Thyroid gland (tissue), 4 donors: ENCODE measurements at places on chromosomes 4 and X. TPM values are rescaled to one million over a fixed set of nuclear protein-coding genes. Genes with fewer than 3 reads are reported as not detected.

The ACSL1 gene
- 78.2 TPM for total RNA-seq

The PAGE4 gene
- total RNA-seq = not detected

The TKTL2 gene
- 0.13 TPM for total RNA-seq

The ETFDH gene
- 58.5 TPM for total RNA-seq

The DCAF12L1 gene
- 2.3 TPM for total RNA-seq

The ZMAT1 gene
- 21.4 TPM for total RNA-seq

- no peaks in the 10 kb centered on the region for H3K27me3 ChIP-seq
- DNase-seq = no peak
- H3K4me1 ChIP-seq = no peaks in the 10 kb centered on the region
- no peaks in the 10 kb centered on the region for H3K36me3 ChIP-seq
- H3K4me3 ChIP-seq = no peak overlapping the region
Observed at GRCh38 chrX:28988246-28988645, 401.0 kb downstream of the IL1RAPL1 start.

- no peaks in the 10 kb centered on the region for H3K36me3 ChIP-seq
- H3K27me3 ChIP-seq = no peaks in the 10 kb centered on the region
- no peak overlapping the region for H3K27ac ChIP-seq
- H3K4me1 ChIP-seq = no peaks in the 10 kb centered on the region
Observed at GRCh38 chr4:78710536-78710935, 65.6 kb upstream of the BMP2K start.

- no peaks in the 10 kb centered on the region for H3K27me3 ChIP-seq
- no peaks in the 10 kb centered on the region for H3K4me1 ChIP-seq
- peaks cover 56% of the 10 kb centered on the region for H3K36me3 ChIP-seq
- H3K27ac ChIP-seq = no peak overlapping the region
Observed at GRCh38 chr4:56480691-56481090, 13.3 kb downstream of the SRP72 start.

DNA sequence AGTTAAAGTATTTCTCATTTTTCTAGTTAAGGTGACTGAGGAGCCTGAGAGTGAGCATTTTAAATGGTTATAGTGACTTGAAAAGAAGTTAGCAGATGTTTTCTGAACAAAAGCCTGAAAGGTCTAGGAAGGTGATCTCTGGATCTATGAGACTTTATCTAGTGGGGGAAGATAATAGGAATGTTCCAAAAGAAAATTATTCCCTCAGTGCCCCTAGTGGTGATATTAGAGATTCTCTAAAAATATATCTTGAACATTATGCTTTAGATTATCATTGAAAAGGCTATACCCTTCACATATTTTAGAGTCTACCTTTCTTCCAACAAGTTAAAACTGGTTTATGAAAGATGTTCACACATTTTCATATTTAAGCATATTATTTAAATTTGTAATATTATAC, 69.0 kb upstream of the SPANXN1 start:
- no peaks in the 10 kb centered on the region for H3K4me1 ChIP-seq
- no peak for DNase-seq
- H3K27ac ChIP-seq = no peak overlapping the region
- H3K4me3 ChIP-seq = no peak overlapping the region
- H3K36me3 ChIP-seq = no peaks in the 10 kb centered on the region

DNA sequence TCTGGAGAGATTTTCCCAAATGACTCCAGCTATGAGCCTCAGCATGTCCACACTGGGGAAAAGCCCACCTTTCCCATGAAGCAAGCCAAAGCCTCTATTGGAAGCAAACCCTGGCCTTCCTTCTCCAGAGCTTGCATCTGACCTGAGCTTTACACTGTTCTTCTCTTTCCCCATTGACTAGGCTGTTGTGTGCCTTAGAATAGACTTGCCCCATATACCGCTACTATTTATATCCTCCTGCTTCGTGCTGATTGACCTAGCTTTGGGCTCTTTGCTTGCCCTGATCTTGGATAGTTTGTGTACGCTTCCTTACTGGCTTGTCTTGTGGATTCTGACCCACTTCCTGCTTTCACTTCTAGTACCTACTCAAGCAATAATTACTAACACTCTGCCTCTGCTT, 30.9 kb downstream of the FAM9B start:
- H3K36me3 ChIP-seq = no peaks in the 10 kb centered on the region
- no peaks in the 10 kb centered on the region for H3K4me1 ChIP-seq
- no peaks in the 10 kb centered on the region for H3K27me3 ChIP-seq

DNA sequence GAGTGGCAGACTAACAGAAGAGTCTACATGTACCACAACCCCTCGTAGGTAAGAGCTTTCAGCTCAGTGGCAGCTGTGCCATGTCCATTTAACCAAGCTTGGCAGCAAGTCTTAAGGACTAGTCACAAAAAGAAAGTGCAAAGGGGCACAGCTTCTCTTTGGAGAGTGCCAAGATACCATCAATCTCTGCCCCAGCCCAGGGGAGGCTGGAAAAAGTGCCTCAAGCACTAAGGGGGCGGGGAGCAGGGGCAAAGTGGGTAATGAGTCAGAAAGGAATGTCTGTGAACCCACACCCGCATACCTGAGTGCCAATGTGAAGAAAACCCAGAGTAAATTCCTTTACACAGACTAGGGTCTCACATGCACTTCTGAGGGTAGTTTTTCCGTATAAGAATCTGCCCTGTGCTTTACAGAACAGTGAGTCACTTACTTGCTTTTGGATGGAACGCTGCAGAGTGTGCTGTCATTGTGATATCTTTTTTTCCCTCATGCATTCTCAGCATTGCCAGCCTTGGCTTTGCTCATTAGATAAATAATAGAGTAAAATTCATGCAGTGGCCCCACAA, 219.8 kb downstream of the ZNF674 start:
- H3K27me3 ChIP-seq = no peaks in the 10 kb centered on the region
- peak overlapping the region; percentile 92 for H3K27ac ChIP-seq
- H3K36me3 ChIP-seq = no peaks in the 10 kb centered on the region
- no peak overlapping the region for H3K4me3 ChIP-seq

- no peak overlapping the region for H3K27ac ChIP-seq
- DNase-seq = no peak
Observed at GRCh38 chr4:158313566-158313965, 103.3 kb downstream of the TMEM144 start.

DNA sequence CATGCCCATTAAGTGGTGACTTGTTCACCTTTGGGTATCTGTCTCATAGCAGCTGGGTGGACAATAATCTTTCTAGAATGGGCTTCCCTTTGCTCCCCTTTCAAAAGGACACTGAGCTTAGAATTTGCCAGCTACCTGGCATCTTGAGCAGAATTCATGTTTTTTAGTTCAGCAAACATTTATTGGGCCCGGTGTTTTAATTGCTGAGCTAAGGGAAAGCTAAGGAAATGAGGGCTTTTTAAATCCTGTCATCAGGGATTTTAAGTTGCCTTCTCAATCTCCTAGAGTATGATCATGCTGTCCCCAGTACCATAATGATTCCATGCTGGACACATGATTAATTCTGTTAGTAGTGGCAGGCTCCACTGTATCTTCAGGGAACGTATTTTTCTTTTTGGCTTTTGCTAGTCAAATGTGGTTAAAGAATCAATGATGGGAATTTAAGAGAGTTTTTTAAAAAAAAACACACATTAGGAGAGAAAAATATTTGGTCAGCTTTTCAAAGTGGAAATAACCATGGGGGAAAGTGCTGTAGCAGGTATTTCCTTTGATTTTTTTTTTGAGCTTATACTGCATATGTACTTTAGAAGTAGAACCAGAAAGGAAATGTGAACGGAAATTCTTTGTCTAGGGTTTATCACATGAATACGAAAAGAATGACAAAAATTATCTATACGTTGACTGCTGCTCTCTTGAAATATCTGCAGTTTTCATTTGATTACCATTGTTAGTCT, 208.9 kb downstream of the CLCN4 start:
- H3K4me3 ChIP-seq = no peak overlapping the region
- no peaks in the 10 kb centered on the region for H3K36me3 ChIP-seq
- DNase-seq = no peak
- H3K27me3 ChIP-seq = no peaks in the 10 kb centered on the region
- no peak overlapping the region for H3K27ac ChIP-seq

GRCh38 chr4:6029254-6029653, 11.0 kb upstream of the C4orf50 start:
- no peak overlapping the region for H3K4me3 ChIP-seq
- peaks cover 22% of the 10 kb centered on the region for H3K4me1 ChIP-seq
- no peaks in the 10 kb centered on the region for H3K27me3 ChIP-seq
- H3K36me3 ChIP-seq = no peaks in the 10 kb centered on the region
- peak overlapping the region; percentile 3 for H3K27ac ChIP-seq
- no peak for DNase-seq

DNA sequence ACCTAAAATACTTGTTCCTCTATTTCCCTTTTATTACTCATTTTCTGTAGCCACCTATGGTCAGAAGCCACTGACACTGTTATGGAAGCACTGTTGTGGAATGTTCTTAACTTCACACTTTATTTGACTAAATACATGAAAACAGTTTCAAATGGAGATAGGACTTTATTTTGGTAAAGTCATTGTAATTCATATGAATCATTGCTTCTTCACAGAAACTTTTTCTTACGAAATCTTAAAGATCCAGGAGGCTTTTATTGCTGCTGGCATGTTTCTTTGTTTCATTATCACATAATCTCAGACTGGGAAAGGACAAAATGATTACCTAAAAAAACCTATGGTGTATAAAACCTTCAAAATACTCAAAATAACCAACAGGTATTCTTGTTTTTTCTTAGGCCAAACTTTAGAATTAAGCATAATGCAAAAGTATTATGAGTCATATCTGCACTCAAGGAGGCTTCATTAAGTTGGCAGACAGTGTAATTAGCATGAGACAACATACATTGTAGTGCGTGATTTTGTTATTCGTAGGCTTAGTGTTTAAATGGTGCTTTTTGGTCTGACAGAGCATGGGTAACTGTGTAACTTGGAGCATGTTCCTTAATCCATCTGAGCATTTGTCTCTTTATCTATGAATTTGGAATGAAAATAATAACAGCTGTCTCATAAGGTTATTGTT, 58.0 kb downstream of the SH3BGRL start:
- no peak overlapping the region for H3K27ac ChIP-seq
- H3K4me3 ChIP-seq = no peak overlapping the region
- H3K27me3 ChIP-seq = no peaks in the 10 kb centered on the region
- DNase-seq = no peak
- peaks cover 5% of the 10 kb centered on the region for H3K4me1 ChIP-seq
- no peaks in the 10 kb centered on the region for H3K36me3 ChIP-seq

DNA sequence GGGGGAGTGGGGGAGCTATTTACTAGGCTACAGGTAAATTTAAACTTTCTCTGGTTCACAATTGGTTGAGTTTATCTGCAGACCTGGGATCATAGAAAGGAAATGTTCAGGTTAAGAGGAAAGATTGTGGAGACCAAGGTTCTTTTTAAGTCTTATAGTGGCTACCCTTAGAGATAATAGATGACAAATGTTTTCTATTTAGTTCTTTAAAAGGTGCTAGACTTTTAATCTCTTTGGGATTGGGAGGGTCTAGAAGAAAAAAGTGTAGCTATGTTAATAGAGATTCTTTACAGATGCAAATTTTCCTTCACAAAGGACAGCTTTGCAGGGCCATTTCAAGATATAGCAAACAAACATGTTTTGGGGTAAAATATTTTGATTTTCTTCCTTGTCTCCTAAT, 76.0 kb downstream of the TEX13C start:
- DNase-seq = no peak
- no peak overlapping the region for H3K4me3 ChIP-seq
- H3K36me3 ChIP-seq = no peaks in the 10 kb centered on the region
- H3K27ac ChIP-seq = no peak overlapping the region
- H3K4me1 ChIP-seq = no peaks in the 10 kb centered on the region

DNA sequence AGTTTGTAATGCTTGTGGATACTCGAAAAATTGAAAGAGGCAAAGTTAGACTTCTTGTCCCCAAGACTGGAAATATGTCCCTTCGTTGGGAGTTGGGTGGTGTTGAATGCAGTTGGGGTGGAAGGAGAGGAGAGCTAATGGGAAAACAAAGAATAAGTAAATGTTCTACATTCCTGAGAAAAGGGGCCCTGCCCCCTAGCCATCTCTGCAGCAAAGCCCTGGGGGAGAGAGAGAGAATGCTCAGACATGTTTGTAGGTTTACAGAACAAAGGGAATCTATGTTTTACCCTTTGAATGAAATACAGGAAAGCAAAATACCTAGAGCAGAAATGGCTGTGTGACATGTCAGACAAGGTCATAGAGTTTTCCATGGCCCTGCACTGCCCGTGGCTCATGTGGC, 88.1 kb downstream of the RASL11B start:
- no peaks in the 10 kb centered on the region for H3K4me1 ChIP-seq
- H3K27me3 ChIP-seq = no peaks in the 10 kb centered on the region
- no peak for DNase-seq
- H3K36me3 ChIP-seq = no peaks in the 10 kb centered on the region
- no peak overlapping the region for H3K4me3 ChIP-seq
- no peak overlapping the region for H3K27ac ChIP-seq

- no peaks in the 10 kb centered on the region for H3K4me1 ChIP-seq
- peak; percentile 2 for DNase-seq
- no peaks in the 10 kb centered on the region for H3K36me3 ChIP-seq
- no peak overlapping the region for H3K4me3 ChIP-seq
Observed at GRCh38 chrX:10326578-10326977, 169.8 kb downstream of the CLCN4 start.

DNA sequence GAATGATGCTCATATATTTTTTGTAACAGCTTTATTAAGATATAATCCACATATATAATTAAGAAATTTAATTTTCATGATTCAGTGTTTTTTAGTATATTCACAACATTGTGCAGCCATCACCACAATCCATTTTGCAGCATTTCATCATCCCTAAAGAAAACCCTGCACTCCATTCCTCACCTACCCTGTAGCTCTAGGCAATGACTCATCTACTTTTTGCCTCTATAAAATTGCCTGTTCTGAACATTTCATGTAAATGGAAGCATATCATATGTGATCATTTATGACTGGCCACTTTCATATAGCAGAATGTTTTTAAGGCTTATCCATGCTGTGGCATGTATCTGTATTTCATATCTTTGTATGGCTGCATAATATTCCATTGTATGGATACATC, 339.9 kb downstream of the MAPK10 start:
- H3K27me3 ChIP-seq = no peaks in the 10 kb centered on the region
- H3K36me3 ChIP-seq = no peaks in the 10 kb centered on the region
- no peak overlapping the region for H3K4me3 ChIP-seq
- H3K27ac ChIP-seq = no peak overlapping the region
- DNase-seq = no peak

DNA sequence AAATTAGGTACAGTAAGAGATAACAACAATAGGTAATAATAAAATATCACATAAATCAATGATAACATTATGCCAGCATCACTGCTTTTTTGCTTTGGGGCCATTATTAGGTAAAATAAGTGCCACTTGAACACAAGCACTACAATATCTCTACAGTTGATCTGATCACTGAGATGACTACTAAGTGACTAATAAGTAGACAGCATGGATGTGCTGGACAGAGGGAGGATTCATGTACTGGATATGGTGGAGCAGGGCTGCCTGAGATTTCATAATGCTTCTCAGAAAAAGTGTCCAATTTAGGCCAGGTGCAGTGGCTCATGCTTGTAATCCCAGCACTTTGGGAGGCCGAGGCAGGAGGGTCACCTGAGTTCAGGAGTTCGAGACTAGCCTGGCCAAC, 137.8 kb upstream of the IL1RAPL2 start:
- H3K4me1 ChIP-seq = peaks cover 6% of the 10 kb centered on the region
- no peaks in the 10 kb centered on the region for H3K36me3 ChIP-seq
- no peak for DNase-seq
- H3K27me3 ChIP-seq = no peaks in the 10 kb centered on the region
